Renal cortex interstitium (tissue), 15 donors: ENCODE measurements at places on chromosomes 16 and 17. TPM values are rescaled to one million over a fixed set of nuclear protein-coding genes. Genes with fewer than 3 reads are reported as not detected.

DNA sequence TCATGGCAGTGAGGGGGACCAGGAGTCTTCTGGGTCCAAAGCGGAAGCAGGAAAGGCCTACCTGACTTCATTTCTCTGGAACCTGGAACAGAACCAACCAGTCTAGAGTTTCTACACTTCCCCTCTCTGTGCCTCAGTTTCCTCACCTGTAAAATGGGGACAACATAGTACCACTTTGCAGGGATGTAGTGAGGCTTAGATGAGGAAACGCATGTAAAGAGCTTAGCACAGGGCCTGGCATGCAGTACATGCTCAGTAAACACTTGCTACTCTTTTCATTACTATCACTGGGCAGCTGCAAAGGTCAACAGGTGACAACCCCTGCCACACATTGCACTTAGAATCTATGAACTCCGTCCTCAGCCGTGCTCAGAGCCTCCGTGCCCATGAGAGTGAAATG, 24.2 kb downstream of the MYO15A start:
- no peak for DNase-seq

DNA sequence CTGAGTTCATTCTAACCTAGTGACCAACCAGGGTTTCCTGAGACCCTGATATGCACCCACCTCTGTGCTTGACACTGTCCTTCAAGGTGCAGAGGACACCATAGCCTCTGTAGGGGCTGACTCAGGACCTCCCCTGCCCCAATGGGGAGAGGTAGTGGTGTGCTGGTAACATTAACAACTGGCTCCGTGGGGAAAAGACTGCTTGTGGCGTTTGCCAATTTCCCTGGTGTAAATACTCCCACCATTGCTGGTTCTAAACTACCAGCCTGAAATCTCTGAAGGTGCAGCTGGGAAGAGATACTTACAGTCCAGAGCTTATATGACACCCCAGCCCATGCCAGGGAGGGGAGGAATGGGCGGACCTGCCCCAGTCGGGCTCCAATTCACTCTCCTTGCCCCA, 54.9 kb downstream of the ENGASE start:
- DNase-seq: no peak

- no peak for DNase-seq
Measured at GRCh38 chr17:75814900-75815373, 29.3 kb downstream of the UNC13D start.

GRCh38 chr16:89183463-89183862, 11.9 kb downstream of the CDH15 start:
- DNase-seq: no peak

DNA sequence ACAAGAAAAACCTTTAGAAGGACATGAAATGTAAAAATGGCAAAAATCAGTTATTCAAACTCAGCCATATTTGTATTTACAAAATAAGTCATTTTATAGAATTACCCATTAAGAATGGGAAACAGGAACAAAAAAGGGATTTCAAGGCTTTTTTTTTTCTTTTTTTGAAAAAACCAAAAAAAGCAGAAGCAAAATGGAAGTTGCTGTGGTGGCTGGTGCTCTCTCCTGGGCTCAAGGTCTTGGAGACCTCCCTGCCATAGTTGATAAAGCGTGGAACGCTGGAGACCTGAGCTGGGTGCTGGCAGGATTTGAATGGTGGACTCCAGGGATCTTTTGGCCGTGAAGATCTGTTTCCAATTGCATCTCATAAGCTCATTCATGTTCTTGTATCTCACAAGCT, 3.1 kb downstream of the PLCG2 start:
- no peak for DNase-seq

- no peak for DNase-seq
Measured at GRCh38 chr16:58121132-58121531, 8.0 kb downstream of the CFAP20 start.

DNA sequence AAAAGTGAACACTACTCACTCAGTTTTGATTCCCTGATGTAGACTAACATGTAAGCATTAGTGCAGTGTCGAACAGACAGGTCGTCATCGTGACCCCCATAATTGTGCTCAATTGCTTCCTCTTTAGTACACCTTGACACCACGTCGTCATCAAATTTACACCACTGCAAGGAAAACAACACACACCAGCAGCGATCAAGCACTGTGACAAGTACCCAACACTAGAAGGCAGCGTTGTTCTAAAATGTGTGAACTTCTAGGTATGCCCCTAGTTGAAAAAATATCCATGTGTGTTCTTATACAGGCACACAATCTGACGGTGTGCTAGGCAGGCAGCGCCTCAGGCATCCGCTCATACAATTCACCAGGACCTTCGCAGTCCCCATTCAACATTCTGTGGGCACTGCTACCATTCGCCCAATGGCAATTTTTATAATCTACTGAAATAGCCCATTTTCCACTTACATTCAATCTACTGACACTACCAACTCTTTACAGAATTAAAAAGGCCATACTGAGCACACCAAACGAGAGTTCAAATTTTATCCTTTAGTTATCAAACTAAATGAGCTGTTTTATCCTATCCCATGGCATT, 23.1 kb downstream of the LITAFD start:
- no peak for DNase-seq

DNA sequence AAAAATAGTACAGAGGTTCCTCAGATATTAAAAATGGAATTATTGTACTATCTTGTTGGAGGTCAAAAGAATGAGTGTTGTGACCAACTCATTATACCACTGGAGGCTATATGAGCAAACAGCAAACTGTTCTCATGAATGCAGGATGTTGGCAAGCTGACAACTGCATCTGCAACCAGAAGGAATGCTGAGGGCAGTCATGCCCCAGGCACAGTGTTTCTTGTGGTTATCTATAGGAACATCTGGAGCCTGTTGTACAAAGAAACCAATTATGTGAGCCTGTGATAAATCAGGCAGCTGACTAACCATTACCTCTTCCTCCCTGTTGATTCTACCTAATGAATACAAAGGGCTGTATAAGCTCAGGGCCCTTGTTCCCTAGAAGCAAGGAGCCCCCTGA, 2057.1 kb downstream of the TP53TG3F start:
- no peak for DNase-seq

GRCh38 chr17:32287804-32288511, 22.3 kb downstream of the RHBDL3 start:
- no peak for DNase-seq

The PSMB3 gene
- 120 TPM for polyA plus RNA-seq

- no peak for DNase-seq
Measured at GRCh38 chr16:48318630-48319029, 66.6 kb downstream of the SIAH1 start.

The TPSD1 gene
- not detected for polyA plus RNA-seq

GRCh38 chr16:75996491-75996890, 270.2 kb upstream of the CPHXL start:
- no peak for DNase-seq

DNA sequence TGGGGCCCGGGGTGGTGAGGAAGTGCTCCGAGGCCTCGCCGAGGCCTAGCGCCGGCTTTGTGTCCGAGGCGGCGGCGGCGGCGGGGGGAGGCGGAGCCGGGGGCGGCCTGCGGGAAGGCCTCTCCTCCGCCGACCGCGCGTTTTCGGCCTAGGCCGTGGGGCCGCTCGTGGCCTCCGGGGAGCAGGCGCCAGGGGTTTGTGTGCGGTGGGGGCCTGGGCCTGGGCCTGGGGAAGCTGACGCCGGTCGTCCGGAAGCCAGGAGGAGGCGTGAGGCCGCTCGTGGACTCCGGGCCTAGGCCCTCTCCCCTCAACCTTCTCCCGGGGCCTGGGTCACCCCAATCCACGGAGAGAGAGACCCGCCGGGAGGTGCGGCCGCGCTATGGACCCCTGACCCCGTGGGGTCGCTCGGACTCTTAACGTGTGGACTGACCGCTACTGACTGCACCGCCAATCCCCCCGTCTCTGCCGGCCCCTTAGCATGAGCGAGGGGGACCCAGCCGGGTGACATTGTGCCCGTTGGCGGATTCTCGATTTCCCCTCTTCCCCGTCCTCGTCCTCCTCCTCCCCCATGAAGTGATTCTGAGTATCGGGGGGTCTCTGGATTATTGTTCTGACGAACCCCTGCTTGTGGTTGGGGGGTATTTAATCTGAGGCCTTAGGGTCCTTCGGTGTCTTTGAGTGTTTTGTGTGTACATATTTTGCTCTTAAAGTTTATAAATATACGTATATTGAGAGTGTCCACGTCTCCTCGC, 660 bp downstream of the RBBP6 start:
- DNase-seq: peak; percentile 34

The SCGB1C2 gene
- polyA plus RNA-seq: 0.88 TPM
